AG20443 (cell line): ENCODE measurements at places on chromosomes 2 and 18.
A peak's percentile ranks its signal among the peaks of the same experiment; 100 is the strongest.

- DNase-seq = no peak
These were observed 222.3 kb downstream of the HDAC4 start for GRCh38 chr2:239178484-239178883.

DNA sequence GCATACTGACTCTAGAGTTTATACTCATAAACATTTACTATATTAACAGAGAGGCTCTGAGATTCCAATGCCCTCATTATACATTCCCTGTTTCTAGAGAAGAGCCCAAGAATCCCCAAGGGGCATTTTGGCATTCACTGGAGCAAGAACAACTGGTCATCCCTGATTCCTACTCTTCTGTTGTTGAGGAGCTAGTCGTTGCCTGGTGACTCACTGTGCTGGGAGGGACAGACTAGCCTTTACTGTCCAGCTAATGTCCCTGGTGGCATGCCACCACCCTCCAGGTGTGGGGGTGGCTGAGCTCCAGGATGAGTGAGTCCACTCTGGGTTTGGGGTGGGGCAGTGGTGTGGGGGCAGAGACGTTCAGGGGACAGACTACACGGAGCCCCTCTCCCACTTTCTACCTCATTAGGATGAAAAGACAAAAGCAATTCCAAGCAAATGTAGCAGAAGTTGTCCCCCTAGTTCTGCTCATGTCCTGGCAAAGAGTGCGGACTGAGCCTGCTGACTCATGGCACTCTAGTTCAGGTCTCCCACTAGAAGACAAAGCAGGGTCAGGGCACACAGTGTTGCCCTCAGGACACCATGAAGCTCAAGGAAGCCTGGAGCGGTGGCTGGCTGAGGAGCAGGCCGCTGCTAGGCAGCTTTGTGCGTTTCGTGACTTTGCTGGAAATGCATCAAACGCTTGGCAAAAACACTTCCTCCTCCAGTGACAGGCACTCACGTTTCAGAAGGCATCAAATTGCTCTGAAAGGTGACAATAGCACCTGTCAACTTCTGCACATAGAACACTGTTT, 49.4 kb downstream of the RHOB start:
- peak; percentile 88 for DNase-seq

DNA sequence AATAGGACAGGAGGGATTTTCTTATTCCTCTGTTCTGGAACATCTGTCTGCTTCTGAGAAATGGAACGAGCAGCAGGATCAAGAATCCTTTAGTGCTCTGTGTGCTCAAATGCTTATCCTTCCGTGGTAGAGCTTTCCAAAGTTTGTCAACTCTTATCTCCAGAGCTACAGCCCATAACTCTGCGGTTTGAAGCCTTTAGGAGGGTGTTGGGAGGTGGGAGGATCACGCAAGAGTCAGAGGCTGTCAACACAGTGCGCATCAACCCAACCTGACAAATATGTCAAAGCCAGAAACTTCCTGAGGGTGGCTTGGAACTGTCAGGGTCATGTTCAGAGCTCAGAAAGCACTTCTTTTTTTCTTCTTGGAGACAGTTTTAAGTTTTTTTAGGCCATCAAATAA, 95.9 kb downstream of the CRIM1 start:
- DNase-seq = no peak

GRCh38 chr18:57664568-57665165, 43.0 kb upstream of the NARS1 start:
- no peak for DNase-seq

GRCh38 chr2:102593516-102593915, 25.8 kb upstream of the SLC9A2 start:
- DNase-seq = no peak

- peak; percentile 44 for DNase-seq
These were observed 820 bp downstream of the MTCL1 start for GRCh38 chr18:8705961-8706790.

DNA sequence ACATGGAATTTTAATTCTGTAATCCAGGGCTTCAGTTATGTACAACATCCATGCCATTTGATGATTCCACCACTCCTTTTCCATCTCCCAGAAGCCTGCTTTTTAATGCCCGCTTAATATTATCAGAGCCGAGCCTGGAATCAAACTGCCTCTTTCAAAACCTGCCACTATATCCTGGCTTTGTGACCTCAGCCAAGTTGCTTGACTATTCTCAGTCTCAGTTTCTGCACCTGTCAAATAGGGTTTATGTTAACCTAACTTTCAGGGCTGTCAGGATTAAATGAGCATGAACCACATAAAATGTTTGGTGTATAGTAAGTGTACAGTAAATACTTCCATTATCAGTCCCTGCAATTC, 108.7 kb downstream of the XRCC5 start:
- DNase-seq = no peak

DNA sequence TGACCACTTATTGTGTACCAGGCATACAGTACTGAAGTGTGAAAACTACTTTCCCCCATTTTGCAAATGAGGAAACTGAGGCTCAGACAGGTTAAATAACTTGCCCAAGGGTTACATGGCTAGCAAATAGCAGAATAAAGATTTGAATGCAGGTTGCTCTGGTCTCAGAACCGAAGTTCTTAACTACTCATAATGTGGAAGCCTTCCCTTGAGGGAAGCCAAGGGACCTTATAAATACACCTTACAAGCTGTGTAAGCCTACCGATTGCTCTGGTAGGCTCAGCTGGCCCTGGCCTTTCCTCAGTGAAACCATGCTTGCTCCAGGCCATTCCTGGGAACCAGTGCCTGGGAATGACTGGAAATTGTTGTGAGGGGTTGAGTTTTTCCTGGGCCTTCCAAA, 114.6 kb upstream of the CDCA7 start:
- no peak for DNase-seq

- no peak for DNase-seq
These were observed 298.3 kb downstream of the TDRD15 start for GRCh38 chr2:21422050-21422449.

- no peak for DNase-seq
These were observed 109.6 kb upstream of the ALKAL2 start for GRCh38 chr2:397521-397920.

DNA sequence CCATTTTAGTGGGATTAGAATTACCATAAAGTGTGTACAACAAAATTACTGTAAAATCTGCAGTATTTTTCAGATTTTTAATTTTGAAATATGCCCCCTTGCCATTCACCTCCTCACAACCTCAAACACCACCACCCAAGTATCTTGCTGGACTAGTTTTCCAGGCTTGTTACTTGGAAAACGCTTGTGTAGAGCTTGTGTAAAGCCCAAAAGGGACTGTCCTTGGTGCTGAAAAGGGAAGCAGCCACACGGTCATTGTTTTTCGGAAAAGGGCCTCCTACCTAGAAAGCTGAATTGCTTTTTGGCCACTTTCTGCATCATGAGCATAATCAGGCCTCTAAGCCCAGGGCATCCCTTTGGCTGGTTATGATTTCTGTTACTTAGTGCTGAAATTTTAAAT, 563.4 kb downstream of the LRRTM4 start:
- peak; percentile 4 for DNase-seq

DNA sequence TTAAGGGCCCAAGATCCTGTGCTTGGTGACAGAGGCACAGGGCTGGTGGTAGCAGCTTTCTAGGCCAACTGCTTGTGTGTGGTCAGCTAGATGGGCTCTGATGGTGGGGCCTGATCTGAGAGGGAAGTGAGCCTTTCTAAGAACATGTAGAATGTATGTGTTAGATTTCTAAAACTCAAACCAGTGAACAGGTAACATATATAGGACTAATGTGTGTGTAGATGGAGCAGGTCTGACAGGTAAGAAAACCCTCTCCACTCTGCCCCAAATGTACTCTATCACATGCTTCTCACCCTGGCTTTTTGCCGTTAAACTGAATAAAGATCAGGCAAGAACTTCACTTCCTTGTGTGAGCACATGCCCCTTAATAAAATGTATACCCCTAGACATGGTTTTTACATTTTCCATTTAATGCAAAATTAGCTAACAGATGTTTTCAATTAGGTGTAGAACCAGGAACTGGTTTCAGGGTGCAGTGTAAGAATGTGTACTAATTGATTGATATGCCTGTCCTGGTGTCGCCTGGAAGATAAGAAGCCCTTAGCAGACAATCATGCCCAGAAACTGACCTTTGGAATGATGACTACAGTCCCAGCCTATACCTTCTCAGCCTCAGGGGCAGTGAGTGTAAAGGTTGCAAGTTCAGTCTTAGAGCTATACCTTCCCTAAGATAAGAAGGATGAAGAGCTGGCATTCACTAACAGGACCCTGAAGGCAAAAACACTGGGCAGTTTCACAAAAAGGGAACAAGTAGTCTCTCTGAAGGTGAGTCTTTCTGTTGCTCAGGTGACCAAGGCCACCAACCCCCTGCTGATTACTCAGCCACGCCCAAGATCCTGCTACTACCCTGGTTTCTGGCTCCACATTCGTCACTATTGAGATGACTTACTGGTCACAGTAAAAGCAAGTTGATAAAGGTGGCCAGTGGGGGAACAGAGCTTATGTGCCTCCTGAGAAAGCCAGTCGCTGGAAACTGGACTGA, 71.2 kb downstream of the SPATS2L start:
- no peak for DNase-seq

- no peak for DNase-seq
These were observed 145.0 kb downstream of the ALK start for GRCh38 chr2:29776406-29776805.

- DNase-seq = no peak
These were observed 186.4 kb upstream of the COL3A1 start for GRCh38 chr2:188787658-188788240.

GRCh38 chr2:121545913-121546312, 15.2 kb downstream of the RNU4ATAC start:
- DNase-seq = no peak

DNA sequence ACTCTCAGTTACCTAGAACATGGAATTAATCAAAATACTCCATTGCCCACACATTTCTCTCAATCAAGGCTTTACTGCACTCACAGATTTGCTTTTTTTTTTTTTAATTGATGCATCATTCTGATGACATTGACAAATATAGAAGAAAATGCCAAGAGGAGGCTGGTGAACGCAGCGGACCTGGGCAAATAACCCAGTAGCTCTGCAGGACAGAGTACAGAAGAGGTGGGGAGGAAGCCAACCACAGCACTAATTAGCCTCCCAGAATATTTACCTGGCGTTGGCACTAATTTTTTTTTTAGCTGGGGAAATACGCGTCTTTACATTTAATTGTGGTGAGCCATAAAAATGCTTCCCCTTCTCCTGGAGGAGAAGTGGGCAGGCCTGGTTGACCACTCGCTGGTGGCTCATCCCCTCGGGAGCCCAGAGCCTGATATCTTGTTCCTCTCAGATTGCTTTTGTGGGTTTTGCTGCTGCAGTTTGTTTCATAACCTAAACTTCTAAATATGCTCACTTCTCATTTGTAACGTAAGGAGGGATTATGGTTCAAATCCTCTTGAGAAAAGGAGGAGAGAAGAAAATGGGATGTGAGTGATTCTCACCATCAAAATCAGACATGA, 165.8 kb upstream of the EPB41L3 start:
- DNase-seq = no peak

- DNase-seq = no peak
These were observed 27.3 kb downstream of the SFXN5 start for GRCh38 chr2:73043929-73044832.
